ENCODE measurements at places on chromosomes 2 and 18.

DNA sequence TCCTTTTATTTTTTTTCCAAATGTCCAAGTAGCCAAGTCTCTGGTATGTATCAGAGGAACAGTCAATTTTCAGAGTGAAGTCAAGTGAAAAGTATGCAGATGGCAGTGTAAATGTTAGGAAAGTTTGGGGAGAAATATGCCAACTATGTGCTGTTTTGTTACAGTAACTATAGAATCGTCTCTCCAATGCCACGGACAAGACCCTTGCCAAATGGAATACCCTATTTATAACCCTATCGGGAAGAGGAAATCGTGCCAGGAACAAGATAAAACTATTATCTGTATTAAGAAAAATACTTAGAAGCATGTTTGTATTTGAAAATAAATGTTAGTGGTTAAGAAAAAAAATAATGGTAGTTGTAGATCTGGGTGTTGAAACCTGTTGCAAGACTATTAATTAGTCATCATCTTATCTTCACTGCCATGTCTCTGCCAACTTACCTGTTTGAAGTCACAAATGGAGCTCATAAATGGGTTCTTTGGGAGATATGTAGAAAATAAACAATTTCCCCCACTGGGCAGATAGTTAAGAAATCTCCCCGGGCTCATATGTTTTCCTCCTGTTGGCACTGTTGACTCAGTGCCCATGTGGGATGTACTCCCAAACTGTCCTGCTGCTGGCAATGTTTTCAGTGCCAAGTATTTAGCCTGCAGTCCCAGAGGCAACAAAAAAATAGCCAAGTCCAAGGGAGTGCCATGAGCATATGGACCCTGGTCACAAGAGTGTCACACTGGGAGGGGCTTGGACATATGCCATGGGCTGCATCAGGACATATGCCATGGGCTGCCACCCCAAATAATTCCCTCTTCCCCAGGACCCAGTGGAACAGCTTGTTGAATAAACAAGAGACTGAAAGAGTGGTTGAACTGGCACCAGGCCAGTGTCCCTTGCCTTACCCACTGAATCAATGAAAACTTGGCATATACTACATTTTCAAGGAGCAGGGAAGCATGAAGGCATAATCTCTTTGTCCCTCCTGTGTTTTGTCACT lies 366.9 kb downstream of the OSR1 start:
- DNase-seq: no peak

- peak; percentile 12 for DNase-seq
These were observed 2.4 kb upstream of the MALT1 start for GRCh38 chr18:58668897-58669296.

DNA sequence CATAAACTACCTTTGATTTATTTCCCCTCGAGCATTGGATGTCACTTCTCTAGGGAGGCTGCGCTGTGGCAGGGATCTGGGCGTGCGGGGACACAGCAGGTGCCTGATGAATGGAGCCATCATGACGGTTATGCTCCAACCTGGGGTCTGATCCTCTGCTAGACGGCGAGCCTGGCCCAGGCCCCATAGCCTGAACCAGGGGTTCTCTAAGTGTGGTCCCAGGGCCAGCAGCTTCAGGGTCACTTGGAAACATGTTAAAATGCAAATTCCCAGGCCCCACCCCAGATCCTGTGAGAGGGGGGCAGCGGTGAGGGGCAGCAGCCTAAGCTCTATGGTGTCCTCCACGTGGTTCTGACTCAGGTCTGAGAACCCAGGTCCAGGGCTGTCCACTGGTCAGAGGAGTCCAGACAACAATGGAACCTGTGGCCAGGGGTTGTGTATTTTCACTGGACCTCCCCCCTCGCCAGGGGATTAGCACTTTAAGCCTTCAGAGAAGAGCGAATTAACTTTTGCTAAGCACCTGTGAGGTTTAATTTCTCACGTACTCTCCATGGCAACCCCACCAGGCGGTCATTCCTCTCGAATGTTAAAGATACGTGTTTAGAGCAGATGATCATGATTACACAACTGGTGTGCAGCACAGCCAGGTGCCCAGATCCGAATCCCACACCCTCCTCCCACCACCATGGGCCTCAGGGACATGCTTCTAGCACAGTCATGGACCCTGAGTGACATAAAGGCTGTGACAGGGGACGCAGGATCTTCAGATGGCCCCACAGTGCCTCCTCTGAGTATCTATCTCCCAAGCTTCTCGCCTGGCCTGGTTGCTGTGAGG lies 1.6 kb upstream of the ARHGEF4 start:
- DNase-seq: no peak

DNA sequence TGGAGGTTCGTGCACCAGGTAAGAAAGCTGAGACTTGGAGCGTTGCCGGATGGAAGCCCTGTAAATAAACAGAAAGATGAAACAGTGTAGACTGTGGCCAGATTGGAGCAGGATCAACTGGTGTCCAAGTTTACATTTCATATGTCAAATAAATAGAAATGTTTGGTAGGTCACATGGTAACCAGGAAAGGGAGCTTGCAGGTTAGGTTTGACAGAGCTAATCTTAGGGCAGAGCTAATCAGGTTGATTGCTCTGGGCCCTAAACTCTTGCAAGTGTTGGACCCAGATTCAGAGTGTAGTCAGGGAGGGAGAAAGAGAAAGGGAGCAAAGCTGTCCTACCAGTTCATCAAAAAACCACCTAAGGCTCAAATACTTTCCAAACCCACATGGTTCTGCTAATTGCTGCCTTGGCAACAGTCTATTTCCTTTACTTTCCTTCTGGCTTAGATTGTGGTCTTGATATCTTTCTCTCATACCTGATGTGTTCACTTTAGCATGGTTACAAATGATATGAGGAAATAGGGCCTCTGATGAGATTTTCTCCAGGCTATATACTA lies 63.2 kb downstream of the G6PC2 start:
- DNase-seq: no peak

DNA sequence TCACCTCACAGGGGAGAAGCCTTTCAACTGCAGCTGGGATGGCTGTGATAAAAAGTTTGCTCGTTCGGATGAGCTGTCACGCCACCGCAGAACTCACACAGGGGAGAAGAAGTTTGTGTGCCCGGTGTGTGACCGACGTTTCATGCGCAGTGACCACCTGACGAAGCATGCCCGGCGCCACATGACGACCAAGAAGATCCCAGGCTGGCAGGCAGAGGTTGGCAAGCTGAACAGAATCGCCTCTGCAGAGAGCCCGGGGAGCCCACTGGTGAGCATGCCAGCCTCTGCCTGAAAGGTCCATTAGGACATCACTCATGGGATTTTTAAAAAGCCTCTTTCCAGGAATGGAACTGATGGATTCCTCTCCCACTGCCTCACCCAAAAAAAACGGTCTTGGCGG lies 8.9 kb downstream of the KLF11 start:
- no peak for DNase-seq

GRCh38 chr2:223969856-223970255 lies 12.6 kb downstream of the MRPL44 start:
- no peak for DNase-seq

GRCh38 chr2:63049970-63050333 lies 678 bp upstream of the OTX1 start:
- DNase-seq: no peak

DNA sequence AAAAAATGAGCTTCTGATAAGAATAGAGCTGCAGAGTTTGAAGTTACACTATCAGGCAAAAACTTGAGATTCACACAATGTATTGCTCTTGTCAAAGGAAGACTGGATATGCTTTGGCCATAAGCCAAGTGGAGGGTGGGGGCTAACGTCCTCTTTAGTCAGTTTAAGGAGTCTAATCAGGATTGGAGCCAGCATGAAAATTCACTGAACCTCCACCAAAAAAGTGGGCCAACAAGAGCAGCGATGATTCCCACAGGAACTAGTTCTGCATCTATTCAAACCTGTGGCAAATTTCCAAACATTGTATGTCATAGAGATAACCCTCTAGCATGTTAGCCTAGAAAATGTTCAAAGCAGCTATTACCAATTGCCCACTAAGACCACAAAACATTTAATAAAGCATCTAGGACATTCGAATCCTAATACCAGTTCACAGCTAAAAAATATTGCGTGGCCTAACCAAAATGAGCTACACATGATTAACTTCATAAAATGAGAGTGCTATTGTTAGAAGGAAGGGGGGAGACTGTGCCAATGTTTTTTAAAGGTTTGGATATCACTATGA lies 43.5 kb upstream of the TMEM247 start:
- DNase-seq: no peak

DNA sequence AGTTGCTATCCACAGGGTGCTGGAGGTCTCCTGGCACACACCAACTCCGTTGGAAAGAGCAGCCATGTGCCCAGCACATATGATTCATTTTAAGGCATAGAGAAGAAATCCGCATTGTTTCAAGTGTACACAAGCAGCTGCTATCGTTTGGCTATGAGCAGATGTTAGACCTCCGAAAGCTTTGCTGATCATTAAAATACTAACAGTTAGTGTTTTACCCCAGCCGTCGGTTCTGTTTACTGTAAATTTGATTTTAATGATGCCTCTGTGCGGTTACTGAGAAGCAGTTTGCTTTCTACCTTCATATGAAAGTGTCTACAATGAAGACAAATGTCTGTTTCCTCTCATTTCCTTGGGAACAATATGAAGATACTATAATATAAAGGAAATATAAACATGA lies 154.9 kb downstream of the PTGR3 start:
- no peak for DNase-seq

Data from CD14-positive monocyte (primary cell).